ENCODE measurements at places on chromosomes 12 and 14.

- no peak for DNase-seq
These were observed 13.2 kb downstream of the OTX2 start for GRCh38 chr14:56797003-56797568.

DNA sequence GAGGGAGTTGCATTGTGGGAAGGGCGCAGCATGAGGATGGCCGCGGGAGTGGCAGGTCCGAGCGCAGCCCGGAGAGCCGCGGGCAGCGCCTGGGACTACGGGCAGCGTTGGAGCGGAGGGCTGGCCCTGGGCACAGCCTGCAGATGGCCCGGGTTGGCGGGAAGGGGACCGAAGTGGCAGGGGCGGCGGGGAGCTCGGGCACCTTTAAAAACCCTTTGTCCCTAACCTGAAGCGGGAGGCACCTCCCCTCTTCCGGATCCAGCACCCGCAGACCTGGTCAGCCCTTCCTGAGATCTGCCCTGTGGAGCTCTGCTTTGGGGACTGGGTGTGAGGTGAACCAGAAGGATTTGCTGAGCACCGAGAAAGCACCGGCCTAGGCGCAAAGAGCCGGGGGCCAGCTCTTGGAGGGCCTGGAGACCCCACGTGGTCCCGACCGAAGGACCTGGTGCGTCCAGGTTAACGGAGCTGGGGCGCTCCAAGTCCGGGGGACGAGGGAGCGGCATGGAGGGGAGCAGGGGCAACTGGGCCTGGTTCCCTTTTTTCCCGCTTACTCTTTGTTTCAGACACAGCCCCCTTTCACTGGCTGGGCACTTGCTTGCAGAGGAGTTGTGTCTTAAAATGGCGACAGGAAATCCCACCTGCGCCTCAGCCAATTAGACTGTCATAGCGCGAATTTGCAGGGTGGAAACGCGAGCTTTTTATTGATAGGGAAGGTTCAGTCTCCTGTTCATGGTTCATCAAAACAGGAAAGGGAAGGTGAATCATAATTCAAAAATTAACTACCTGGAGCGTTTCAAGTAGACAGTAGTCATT is 792 bp upstream of the SLC38A1 start:
- peak; percentile 82 for DNase-seq

GRCh38 chr12:126201981-126202537 is 1136.8 kb downstream of the AACS start:
- no peak for DNase-seq

GRCh38 chr12:115370650-115371049 is 686.7 kb upstream of the TBX3 start:
- DNase-seq: no peak

DNA sequence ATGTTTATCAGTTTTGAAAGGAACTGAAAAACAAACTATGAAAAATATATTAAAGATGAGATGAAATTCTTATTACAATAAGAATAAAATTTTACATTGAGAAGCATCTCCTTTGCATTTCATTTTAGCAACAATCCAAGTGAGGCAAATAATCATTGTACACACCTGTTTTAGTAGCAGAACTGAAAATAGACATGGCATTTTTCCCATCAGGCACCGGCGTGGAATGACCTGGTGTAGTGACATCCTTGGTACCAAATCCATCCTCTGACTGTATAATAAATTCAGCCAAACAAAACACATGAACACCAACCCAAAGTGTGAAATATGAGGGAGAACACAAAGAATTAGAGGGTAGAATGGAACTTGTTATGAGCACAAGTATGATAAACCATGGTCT is 271.4 kb downstream of the MED13L start:
- DNase-seq: no peak

- no peak for DNase-seq
These were observed 251.4 kb upstream of the CLEC14A start for GRCh38 chr14:38507299-38507698.

GRCh38 chr12:70366581-70367257 is 629 bp downstream of the KCNMB4 start:
- DNase-seq: peak; percentile 75

GRCh38 chr12:52054833-52055730 is 3.8 kb downstream of the NR4A1 start:
- no peak for DNase-seq

DNA sequence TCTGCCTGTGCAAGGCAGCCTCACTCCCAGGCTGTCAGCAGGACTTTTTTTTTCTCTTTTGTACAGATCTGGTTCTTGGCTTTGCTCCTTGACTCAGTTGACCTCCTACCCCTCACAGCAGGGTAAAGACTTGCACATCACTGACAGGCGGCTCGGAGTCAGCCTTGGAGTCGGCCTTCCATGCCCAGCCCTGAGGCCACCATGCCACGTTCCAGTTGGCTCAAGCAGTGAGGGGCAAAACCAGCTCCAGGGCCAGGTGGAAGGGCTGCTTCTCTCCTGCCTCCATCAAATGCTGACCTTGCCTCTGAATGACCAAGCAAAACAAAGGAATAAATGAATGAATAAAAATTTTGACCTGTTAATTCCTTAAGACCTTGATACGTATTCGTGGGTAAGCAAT is 27.6 kb downstream of the JAG2 start:
- DNase-seq: no peak

- no peak for DNase-seq
These were observed 74.2 kb downstream of the FZD10 start for GRCh38 chr12:130236446-130236845.

- DNase-seq: no peak
These were observed 55.3 kb downstream of the ELK3 start for GRCh38 chr12:96249196-96250118.

DNA sequence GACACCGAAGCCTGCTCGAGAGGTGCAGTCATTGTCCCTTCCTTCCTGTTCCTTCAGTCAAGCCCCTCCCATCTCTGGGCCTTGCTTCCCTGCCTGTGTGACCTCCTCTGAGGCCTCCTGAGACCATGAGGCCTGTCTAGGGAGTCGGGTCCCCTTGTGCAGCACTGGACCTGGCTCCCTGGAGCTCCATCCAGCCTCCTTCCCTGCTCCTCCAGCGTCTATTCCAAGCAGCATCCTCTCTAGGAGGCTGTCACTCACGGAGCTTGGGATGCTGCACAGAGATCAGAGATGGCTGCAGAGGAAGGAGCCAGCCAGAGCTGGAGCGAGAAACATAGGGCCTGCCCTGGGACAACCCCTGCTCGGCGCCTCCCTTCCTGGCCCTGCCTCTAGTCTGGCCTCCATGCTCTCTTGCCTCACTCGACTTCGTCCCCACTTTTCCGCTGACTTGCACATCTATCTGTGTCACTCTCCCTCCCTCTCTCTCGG is 142.7 kb downstream of the BCL11B start:
- peak; percentile 11 for DNase-seq

DNA sequence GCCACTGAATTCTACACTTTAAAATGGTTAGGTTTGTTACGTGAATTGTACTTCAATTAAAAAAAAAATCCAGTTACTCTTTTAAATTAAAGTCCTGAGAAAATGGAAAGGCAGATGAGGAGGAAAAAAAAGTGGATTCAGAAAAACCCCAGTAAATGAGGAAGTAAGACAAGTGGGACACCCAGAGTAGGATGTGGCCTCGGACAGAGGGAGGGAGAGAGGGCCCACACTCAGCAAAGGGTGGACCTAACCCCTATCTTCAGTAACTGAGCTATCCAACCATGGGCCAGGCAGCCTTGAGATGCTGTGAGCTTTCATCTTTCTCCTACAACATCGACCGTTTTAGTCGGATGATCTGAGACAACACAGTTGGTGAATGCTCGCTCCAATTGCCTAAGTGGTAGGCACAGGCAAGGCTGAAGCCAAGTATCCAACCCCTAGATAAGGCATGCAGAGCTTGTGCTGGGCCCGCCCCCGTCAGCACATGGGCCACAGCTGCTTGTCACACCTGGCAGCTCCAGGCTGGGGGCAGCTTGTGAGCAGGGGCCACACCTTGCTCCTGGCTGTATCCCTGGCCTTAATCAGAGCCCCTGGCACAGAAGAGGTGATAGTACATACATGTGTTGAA is 142.1 kb downstream of the TTC7B start:
- no peak for DNase-seq

DNA sequence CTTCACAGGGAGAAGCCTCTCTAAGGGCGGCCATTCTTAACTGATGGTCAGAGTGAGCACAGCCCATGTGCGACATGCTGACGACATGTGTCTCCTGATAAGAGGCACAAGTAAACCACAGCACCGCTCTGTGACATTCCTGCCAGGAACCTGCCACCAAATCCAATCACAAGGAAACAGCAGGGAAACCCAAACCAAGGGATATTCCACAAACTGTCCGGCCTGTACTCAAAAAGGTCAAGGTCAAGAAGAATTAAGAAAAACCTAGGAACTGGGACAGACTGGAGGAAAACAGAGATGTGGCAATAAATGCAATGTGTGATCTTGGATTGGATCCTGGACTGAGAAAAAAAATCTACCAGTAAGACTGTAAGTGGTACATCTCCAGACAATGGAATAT is 91.9 kb downstream of the SYNE3 start:
- DNase-seq: no peak

DNA sequence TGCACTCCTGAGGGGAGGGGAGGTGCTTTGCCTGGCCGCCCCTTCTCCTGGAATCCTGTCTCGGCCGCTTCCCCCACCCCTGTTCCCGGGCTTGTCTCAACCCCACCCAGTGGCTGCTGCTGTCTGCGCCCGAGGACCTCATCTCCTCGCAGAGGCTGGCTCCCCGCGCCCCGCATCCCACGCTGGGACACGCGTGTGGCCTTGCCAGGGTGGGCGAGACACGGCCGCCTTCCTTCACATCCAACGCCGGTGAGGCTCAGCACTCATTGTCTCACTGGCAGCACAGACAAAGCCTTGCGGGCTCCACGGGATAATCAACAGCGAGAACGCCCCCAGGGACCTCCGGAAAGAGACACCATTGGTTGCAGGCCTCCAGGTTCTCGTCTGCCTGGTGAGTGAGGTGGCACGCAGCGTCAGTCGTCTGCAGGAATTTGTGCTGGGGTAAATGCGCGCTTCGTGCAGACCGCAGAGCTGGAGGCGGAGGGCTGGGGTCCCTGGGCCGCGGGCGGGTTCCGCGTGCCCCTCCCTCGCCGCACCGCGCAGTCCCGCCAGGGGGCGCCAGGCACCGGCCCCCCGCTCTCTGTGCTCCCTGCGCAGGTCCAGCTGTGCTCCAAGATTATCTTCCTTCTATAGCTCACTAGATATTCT is 26.8 kb downstream of the CCDC177 start:
- peak; percentile 12 for DNase-seq

- DNase-seq: no peak
These were observed 4.3 kb downstream of the KLRC4 start for GRCh38 chr12:10405294-10405693.

DNA sequence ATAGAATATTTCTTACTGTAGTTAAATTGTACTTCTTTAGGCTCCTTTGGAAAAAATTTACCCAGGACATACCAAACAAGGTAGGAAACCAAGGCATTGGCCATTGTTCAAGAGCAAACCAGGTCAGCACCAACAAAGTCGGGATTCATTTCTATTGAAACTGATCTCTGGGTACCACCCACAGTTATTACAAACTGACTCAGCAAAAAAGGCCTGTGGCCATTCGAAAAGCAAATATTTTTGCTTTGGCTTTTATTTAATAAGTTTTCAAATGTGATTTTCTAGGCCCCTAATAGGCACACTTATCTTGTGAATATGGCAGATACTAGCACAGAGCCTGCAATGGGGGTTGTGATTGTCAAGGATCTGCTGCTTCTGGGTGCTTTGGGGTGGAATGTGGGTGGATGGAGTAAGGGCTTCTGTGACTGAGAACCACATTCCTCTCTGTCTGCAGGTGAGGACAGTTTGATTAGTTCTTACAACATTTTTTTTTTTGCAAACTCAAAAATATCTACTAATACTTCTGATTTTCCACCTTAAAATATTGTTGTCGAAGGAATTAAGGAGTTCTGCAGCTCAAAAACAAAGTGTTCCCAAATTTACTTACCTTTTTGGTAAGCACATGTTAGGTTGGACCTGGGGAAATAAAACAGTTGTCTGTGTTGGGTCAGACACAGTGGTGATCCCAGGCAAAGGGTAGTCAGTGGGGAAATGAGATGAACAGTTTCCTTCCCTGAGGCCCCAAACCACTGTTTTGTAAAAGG is 45.1 kb downstream of the FLRT2 start:
- DNase-seq: no peak

DNA sequence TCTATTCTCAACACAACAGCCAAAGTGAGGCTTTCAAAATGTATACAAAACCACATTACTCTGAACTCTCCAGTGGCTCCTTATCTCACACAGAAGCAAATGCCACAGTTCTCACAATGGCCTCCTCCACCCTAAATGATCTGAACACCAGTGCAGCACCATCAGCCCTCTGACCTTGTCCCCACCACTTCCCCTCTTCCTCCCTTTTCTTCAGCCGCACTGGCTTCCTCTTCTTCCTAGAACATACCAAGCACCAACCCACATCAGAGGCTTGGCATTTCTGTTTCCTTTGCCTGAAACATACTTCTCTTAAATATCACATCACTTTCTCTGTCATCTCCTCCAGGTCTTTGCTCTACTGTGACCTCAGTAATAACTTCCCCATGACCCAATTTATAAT is 66.3 kb downstream of the GPR135 start:
- DNase-seq: no peak

DNA sequence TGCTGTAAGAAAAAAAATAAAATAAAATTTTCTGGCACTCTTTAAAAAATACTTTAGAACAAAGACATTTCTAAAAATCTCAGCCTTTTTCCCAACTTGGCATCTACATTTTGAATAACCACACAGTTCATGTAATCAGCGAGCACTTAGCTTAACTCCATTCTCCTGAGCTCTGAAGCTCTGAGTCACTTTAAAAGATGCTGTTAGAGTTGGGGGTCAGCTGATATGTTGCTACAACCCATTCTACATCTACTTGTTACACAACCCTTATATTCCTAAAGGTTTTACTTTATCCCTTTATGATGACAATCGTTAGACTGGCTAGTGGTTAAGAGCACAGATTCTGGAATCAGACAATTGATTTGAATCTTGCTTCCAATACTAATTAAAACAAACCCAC is 48.3 kb downstream of the SLC41A2 start:
- no peak for DNase-seq

DNA sequence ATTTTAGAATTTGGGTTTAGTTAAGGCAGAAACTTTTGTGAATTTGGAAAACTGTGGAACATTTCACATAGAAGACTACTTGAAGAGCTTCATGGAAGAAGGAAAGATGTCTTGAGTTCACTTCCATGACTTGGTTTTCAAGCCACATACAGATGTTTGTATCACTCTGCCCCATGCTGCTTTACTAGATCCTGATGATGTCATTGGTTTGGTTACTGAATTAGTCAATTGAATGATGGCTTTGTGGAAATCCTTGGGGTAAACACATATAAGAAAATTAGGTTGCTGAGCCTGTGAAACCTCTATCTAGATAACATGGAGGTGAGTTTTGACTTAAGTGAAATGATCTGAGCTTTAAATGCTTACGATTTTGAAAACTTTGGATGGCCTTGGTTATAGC is 90.6 kb downstream of the LRRK2 start:
- no peak for DNase-seq

GRCh38 chr12:123094349-123095077 is 56.4 kb downstream of the PITPNM2 start:
- no peak for DNase-seq

DNA sequence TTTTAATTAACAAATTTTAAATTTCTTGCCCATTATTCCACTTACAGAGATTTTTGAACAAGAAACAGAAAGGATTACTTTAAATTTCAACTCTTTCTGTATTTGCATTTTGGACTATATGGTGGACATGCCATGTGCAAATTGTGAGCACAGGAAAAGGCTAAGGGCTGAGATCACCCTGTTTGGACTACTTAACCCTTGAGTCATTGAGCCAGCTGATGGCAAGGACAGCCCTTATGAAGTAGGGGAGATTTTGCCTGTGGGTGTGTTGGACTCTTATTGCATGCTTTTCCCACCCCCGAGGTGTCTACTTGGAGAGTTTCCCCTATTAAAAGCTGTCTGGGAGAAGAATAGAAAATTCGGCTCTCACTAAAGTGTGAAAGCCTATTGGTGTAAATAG is 17.2 kb downstream of the DERA start:
- DNase-seq: no peak
